Lower leg skin (tissue), 4 donors: ENCODE measurements at places on chromosomes 12 and 14.
A peak's percentile ranks its signal among the peaks of the same experiment; 100 is the strongest.

DNA sequence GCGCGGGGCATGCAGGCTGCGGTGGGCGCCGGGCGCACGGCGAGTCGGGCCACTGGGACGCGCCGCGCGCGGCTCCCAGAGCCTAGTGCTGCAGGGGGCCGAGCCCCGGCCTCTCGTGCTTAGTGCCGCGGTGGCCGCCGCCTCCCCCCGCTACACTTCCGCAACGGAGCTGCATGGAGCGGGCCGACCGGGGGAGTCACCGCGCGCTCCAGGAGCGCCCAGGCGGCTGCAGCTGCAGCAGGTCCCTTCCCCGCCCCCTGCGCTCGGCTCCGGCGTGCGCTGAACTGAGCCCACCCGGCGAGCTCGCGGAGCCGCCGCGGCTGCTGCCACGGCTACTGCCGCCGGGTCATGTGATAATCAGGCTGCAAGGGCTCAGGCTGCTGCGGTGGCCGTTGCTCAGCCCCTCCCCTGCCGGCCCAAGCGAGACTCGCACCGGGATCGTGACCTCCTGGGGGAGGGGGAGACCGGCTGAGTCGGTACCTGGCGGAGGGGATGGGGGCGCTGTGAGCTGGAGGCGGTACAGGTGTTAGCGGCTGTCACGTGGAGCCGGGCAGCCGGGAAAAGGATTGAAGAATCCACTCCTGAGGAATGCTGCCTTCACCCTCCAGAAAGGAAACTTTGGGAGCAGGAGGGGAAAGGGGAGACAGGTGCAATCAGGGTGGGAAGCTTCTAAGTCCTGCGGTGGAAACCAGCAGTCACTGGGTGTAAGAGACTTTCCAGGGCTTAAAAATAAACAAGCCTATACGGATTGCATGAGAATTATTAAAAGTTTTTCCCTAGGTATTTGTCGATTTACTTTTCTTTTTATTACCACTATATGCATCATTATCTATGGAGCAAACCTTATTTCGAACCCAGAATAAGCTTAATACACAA, at the start of gene PPM1H:
TSS of gene PPM1H (minus strand) at position 352 of the 876 bp plus-strand sequence. CDS start 414 bp downstream, outside the sequence.
- peak; percentile 86 for DNase-seq

DNA sequence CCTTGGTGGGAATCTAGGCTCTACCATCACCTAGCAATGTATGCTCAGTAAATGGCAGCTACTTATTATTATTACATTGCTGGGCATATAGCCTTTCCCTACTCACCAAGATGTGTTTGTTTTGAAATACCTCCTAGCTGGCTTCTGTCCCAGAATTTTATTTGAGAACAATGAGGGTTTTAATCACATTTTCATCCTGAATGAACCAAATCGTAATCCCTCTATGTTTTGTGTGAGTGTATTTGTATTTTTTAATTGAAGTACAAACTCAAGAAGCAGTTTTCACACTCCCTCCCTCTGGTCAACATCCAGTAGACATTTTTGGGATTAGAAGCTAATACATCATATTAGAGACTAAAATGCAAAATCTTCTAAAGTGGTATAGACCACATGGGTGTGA, 7.6 kb downstream of the SLC7A8 start:
- no peak for DNase-seq

GRCh38 chr12:100382338-100382737, 25.5 kb downstream of the SLC17A8 start:
- no peak for DNase-seq

GRCh38 chr14:89926694-89927093, 27.8 kb downstream of the EFCAB11 start:
- no peak for DNase-seq

- no peak for DNase-seq
Observed at GRCh38 chr12:41224066-41224465, 35.9 kb downstream of the PDZRN4 start.

- no peak for DNase-seq
Observed at GRCh38 chr12:120091371-120092090, 25.0 kb downstream of the RAB35 start.

DNA sequence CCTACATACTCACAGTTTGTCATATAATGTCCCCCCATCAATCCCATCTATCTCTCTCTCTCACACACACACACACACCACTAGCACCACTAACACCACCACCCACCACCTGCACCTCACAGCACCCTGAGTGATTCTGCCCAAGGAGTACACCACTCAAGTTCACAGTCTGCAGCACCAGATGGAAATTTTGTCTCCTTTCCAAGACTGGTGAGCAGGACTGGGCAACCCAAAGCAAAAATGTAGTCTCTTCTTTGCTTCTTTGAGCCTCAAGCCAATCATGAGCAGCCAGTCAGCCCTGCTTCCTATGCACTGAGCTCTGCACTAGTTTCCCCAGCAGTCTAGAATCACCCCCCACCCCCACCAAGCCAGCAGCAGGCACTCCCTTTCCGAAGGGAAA, 15.0 kb upstream of the ARMH4 start:
- DNase-seq, result no peak

DNA sequence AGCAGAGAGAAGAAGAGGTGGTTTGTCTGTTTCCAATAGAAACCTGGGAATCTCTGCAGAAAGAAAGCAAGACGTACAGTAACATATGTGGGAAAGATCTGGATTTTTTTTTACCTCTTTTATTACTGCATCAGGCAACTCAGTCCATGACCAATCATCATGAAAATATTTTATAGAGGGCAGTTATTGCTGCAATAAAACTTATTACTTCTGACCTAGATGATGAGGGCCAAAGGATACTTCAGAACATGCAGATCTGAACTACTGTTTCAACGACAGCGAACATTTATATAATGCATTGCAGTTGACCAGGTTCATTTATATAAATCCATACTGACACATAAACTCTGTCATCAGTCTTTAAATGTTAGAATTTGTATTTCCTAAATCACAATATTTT, 67.7 kb downstream of the STAB2 start:
- DNase-seq, result no peak

DNA sequence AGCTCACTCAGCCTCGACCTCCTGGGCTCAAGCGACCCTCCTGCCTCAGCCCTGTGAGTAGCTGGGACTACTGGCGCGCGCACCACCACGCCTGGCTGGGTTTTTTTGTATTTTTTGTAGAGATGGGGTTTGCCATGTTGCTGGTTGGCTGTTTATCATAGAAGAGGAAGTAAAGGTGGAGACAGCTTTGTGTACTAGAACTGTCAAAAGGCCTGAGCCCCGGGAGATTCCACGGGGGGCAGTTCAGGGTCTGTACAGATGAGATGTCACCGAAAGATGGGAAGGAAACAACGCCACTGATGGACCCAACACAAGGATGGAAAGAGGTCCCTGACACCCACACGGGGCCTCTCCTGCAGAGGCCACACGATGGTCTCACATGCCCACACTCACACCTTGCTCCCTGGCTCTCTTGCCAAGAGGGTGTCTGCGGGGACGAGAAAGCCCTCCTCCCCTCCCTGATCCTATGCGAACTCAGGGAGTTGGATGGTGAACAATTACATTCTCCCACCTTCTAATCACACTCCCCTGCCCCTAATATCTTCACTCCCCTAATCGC, 66.6 kb downstream of the KDM2B start:
- no peak for DNase-seq

DNA sequence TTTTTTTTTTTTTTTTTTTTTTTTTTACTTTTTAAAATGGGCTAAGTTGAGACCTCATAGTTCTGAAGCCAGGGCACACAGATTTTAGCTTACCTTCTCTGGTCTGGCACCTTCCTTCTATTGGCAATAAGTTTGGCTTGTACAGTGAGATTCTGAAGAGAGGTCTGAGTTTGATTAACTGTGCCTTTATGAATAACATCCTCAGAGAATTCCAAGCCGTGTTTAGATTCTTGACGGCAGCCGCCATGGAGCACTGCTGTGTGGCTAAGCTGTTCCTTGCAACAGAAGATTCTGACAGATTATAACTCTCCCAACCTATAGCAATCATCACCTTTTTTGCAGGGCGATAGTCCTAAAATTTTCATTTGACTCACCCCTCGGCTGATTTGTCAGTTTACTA, 354.9 kb upstream of the FAR2 start:
- DNase-seq, result no peak

DNA sequence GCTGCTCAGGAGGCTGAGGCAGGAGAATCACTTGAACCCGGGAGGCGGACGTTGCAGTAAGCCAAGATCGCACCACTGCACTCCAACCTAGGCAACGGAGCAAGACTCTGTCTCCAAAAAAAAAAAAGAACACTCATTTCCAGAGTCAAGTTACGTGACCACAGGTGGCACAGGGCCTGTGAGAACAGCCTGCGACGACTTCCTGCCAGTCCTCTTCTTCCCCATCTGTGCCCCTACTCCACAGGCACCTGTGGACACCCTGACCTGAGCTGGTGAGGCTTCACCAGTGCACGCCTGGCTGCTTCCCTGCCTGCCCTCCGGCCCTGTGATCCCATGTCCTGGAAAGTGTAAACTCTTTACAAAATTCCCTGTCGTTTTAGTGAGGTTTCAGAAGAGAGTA, 77.7 kb downstream of the PPP2R5C start:
- no peak for DNase-seq

GRCh38 chr12:113912760-113913329, 53.3 kb downstream of the RBM19 start:
- DNase-seq, result peak; percentile 47

- no peak for DNase-seq
Observed at GRCh38 chr12:51823875-51824565, 24.5 kb downstream of the FIGNL2 start.
